ENCODE measurements at places on chromosomes 1 and 21.

GRCh38 chr1:161069731-161070270, at the start of gene ARHGAP30:
Gene ARHGAP30 (minus strand): TSS chr1:161069891. CDS start chr1:161069624, 267 bp downstream.
- DNase-seq = no peak

GRCh38 chr1:245880754-245881403, 626.2 kb downstream of the SMYD3 start:
- DNase-seq = no peak

GRCh38 chr1:94281361-94282142, 44.2 kb upstream of the ARHGAP29 start:
- no peak for DNase-seq

DNA sequence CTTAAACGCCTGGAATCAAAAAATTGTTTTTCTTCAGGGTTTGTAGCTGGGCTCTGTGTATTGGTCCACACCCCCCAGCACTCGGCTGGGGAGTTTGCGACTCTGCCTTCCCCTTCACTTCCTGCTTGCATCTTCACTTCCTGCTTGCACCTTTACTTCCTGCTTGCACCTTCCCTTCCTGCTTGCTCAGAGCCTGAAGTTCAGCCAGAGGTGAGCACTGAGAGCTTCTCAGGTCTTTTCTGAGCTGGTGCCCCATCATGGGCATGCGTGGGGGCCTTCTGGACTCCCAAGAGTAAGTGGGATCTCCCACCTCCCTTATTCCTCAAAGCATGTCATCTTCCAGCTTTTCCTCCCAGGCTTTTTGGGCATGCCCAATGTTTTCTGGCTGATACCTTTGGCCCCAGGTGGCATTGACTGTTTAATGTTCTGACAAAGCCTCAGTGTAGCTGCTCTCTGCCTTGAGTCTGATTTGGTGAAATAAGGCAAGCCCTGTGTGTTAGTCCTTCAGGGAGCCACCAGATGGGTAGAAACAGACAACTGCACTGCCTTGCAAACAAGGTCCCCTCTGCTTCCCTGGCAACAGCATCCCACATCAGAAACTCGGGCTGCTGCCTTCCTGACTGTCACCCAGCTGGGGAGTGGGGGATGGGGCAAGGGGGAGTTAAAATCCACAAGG, 3.5 kb downstream of the KRTAP10-2 start:
- no peak for DNase-seq

DNA sequence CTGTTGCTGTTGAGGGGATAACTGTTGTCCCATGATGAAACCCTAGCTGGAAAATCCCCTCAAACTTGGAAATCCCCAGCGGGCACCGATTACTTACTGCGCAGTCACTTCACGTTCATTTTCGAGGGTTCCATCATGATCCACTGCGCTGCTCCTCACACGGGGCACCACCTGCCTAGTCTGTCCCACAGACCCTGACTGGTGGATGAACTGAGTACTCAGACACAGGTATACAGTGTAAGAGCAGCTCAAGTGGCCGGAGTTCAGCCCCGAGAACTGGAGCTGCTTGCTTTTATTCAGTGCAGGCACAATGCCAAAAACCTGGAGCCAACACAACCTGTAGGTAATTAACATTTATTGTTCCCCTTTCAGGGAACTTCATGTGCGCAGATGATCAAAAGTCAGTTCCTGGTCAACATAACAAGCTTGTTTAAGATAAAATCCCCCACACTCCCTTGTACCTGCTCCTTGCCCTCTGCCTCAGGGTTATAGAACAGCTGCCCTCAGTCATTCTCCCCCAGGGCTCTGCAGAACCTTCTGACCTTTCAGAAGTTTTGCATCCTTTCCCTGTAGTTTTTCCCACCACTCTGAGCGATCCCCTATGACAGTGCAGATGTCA, 46.5 kb upstream of the PRELP start:
- DNase-seq = no peak

DNA sequence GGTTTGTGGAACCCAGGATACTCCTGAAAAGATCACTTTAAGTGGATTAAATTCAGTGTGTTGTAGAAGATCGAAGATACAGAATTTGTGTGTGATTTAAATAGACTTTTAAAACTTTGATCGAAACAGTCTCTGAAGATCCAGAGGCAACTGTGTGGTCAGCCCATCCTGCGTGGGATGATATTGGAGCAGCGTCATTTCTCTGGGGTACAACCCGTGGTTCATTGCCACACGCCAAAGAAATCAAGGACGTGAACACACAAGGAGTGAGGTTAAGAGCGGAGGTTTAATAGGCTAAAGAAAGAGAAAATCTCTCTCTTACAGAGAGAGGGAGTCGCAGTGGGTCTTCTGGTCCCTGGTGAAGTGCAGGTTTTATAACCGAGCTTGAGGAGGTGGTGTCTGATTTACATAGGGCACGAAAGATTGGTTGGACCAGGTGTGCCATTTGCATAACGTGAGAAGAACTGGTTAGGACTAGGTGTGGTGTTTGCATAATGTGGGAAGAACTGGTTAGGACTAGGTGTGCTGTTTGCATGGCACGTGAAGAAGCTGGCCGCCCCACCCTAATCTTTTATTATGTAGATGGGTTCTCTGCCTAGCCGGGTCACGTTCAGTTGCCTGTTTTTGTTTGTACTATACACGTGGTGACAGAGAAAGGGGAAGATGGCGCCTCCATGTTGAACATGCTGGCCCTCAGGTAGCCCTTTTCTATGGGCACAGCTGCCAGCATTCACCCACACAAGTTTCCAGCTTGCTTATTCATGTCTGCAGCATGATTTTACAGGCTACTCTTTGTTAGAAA, 82.3 kb downstream of the ADSS2 start:
- no peak for DNase-seq

GRCh38 chr1:208807446-208808127, 563.4 kb upstream of the PLXNA2 start:
- no peak for DNase-seq

GRCh38 chr1:207990876-207991582, 80.1 kb upstream of the CD34 start:
- no peak for DNase-seq

GRCh38 chr1:15158506-15159165, 5.1 kb downstream of the TMEM51 start:
- no peak for DNase-seq

- no peak for DNase-seq
Measured at GRCh38 chr1:110293601-110294104, 45.5 kb upstream of the RBM15 start.

DNA sequence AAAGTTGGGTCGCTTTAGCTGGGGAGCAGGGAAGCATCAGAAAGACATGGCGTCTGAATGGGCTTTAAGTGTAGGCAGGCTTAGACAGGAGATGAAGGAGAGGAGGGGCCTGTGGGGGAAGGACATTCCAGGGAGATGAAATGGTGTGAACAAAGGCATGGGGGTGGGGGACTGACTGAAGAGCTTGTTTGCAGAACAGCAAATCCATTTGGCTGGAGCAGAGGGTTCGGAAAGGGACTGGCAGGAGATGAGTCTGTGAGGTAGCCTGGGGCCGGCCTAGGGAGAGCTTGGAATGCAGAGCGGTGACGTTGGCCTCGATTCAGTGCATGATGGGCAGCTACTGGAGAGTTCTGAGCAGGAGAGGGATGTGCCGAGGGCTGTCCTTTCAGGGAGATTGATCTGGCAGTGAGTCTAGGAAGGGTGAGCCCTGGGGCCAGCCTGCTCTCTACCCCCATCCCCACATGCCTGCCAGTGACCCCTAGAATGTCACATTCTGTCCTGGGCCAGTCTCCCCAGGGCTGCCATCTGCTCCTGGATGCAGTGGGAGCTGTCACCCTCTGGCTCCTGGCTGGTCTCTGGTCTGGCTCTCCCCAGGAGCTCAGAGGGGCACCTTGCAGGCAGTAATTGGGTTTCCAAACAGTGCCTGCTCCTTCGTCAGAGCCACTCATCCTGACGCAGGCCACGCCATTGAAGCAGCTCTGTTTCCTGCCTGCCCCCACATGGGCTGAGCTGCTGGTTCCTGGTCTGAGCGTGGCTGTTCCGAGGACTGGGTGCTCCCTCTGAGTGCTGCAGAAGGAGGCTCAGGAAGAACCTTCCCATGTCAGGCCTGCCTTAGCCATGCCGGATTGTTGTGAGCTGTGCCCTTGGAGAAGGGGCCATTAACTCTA, 22.3 kb upstream of the TMEM222 start:
- no peak for DNase-seq

DNA sequence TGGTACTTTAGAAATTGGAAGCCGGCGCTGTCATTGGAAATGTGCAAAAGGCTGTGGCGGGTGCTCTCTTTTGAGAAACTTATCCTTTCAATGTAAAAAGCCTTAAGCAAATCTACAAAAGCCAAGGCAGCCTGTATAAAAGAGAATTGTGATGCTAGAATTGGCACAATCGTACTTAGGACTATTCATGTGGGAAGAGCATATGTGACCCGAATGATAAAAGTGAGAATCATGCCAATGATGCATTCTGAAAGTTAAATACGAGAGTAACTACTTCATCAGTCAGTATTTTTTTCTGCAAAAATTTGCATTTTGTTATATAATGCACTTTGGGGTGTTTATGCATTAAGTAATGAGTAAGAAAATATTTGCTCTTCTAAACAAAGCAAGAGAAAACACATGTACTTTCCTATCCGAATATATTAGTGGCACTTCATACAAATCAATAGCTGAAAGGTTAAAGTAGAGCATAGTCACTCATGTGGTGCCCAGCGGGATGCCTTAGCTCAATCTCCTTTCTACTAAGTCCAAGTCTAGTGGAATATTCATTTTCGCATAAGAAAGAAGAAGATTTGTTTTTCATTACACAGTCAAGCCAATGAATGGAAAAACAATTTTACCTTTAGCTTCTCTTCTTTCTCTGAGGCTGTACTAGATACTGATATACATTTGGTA, 1256.6 kb upstream of the B3GALT2 start:
- no peak for DNase-seq

DNA sequence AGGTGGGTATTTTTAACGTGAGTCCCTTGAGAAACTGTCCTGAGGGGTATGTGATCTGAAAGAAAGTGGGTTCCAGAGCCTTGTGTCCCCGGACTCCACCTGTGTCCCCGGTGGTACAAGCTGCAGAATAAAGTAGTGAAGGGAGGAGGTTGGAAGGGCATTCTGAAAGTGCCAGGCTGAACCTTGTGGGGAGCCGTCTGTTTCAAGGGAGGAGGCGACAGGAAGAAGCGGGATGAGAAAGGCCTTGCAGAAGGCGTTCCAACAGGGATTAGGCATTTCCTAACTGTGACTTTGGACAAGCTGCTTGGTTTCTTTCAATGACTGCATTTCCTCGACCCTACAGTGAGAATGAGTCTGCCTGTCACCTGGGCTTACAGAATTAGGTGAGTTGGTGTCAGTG, 5.8 kb downstream of the FOXD3 start:
- DNase-seq = no peak

DNA sequence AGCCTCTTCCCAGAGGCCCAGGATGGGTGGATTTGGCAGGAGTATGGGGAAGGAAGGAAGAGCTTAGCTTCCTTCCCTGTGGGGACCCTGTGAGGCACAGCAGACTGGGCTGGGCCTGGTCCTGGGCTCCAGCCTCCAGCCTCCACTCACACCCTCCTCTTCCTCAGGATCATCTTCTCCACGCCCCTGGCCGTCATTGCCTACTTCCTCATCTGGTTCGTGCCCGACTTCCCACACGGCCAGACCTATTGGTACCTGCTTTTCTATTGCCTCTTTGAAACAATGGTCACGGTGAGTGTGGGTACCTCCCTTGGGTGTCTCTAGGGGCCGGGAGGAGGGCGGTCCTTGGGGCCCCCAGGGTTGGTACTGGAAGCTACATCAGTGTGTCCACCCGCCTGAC, 10.1 kb downstream of the MFSD2A start:
- DNase-seq = no peak

GRCh38 chr21:41139275-41139674, 28.7 kb upstream of the BACE2 start:
- DNase-seq = no peak

DNA sequence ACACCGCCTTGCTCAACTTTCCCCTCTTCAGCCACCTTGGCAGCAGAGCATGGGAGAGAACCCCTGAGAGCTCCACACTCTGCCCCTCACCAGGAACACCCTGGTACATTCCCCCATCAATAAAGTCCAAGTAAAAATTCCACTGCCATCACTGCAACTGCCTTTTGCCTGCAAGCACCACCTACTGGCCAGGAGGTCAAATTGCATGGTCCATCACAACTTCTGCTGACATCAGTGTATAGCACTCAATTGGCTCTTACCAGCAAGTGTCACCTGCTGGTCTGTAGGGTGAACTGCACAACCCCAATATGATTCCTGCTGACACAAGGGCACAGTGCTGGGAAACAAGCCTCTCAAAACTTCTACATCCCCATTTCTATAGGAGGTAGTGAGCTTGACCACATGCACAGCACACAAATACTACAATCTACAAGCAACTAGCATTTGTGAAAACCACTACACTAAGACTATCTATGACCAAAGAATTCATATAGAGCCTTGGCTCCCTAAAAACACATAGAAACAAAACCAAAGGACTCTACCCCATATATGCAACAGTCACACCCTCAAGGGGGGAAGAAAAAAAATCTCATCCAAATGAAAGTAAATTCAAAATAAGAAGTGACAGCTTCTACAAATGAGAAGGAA, 69.2 kb downstream of the FASLG start:
- DNase-seq = no peak

DNA sequence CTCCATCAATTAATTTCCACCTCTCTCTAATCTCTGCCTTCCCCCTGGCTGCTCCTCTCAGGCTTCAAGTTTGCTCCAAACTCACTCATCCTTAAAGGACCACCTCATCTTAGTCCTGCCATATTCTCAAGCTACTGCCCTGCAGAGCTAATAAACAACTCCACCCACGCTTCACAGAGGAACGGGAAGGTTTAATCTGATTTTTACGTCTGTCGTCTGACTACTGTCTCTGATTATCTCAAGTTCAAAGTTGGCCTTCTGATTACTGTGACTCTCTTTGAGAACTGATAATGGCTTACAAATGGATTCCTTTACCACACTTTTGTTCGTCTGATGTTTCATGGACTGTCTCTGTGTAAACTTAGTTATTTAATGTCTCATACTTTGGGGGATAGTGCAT, 7.6 kb upstream of the CPT2 start:
- DNase-seq = no peak

DNA sequence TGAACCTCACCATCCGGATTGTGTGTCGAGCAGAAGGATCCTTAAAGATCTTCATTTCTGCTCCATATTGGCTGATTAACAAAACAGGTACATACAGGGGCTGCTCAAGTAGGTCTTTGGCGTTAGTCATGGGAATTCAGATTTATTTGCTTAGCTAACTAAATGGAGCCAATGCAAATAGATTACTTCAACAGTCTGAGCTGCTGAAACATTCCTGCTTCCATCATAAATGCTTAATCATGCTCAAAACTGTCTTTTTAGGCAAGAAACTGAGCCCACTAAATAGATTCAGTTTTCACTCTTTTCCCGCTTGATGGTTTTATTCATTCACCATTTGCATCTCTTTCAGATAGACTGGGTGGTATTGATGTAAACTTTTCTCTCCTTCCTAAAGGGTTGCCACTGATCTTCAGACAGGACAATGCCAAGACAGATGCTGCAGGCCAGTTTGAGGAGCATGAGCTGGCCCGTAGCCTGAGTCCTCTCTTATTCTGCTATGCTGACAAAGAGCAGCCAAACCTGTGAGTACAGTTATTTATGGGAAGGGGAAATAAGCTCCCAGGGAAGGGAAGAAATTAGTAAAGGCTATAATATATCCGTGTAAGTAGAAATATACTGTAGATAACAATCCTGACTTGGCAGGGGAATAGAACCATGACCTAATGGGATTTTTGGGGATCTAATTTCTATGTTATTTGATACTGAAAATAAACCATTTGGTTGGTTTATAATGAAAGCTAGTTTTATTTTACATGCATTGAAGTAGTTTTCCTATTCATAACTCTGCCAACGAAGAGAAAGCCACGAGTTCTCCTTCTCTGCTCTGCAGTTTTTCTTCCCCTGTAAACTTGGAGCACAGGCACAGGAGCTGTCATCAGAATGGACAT, 126.4 kb downstream of the VPS13D start:
- DNase-seq = no peak

- no peak for DNase-seq
Measured at GRCh38 chr1:10555635-10556429, 81.1 kb downstream of the PEX14 start.
